ENCODE measurements at places on chromosomes 2 and 18. TPM values are rescaled to one million over a fixed set of nuclear protein-coding genes. Genes with fewer than 3 reads are reported as not detected.

GALNT13 gene
- total RNA-seq = not detected

RTP5 gene
- total RNA-seq = not detected

C2orf69 gene
- total RNA-seq = 16.7 TPM

HOXD8 gene
- total RNA-seq = not detected

RESP18 gene
- total RNA-seq = not detected

SH3BP4 gene
- total RNA-seq = 19.7 TPM

SKA1 gene
- 11.7 TPM for total RNA-seq

LYG1 gene
- total RNA-seq = 0.77 TPM

TXNL4A gene
- total RNA-seq = 74.6 TPM

RFTN2 gene
- total RNA-seq = 14.5 TPM

GPR45 gene
- total RNA-seq = not detected

CRYGC gene
- not detected for total RNA-seq

LYG2 gene
- total RNA-seq = not detected

LYPD1 gene
- total RNA-seq = 122 TPM

SLC16A14 gene
- not detected for total RNA-seq

TEKT4 gene
- not detected for total RNA-seq

ITGA4 gene
- total RNA-seq = 83.2 TPM

NEU4 gene
- not detected for total RNA-seq

UGT1A4 gene
- not detected for total RNA-seq

CDC42EP3 gene
- total RNA-seq = 114 TPM

ABCG8 gene
- total RNA-seq = not detected

CCL20 gene
- 0.33 TPM for total RNA-seq

MBOAT2 gene
- 22.3 TPM for total RNA-seq

CHST10 gene
- 14.1 TPM for total RNA-seq

AMER3 gene
- not detected for total RNA-seq

TWIST2 gene
- total RNA-seq = 0.15 TPM

GPATCH11 gene
- total RNA-seq = 7.6 TPM

TMEM150A gene
- 8.9 TPM for total RNA-seq

GALNT3 gene
- 53.0 TPM for total RNA-seq

ARHGEF33 gene
- 0.36 TPM for total RNA-seq

ANKRD30B gene
- 3.1 TPM for total RNA-seq

COL4A3 gene
- not detected for total RNA-seq

WDSUB1 gene
- total RNA-seq = 8.9 TPM

RIT2 gene
- total RNA-seq = not detected

LRRC30 gene
- total RNA-seq = not detected

SCYGR4 gene
- total RNA-seq = not detected

GLI2 gene
- under 0.01 TPM for total RNA-seq

DSEL gene
- total RNA-seq = 2.8 TPM

GALR1 gene
- total RNA-seq = not detected

RUFY4 gene
- total RNA-seq = not detected

SATB2 gene
- total RNA-seq = 1.5 TPM

CD207 gene
- total RNA-seq = 0.34 TPM

SIX3 gene
- not detected for total RNA-seq

TSPYL6 gene
- not detected for total RNA-seq

PELI1 gene
- 12.0 TPM for total RNA-seq

ZBTB7C gene
- total RNA-seq = under 0.01 TPM

SKOR2 gene
- not detected for total RNA-seq

SEPTIN10 gene
- total RNA-seq = 77.4 TPM
